Hindlimb muscle (tissue), 1 donor: ENCODE measurements at places on chromosomes 4 and X.

GRCh38 chr4:129344058-129344457 lies 248.1 kb downstream of the C4orf33 start:
- peak; percentile 58 for DNase-seq

GRCh38 chr4:107863850-107864371 lies 39.2 kb downstream of the SGMS2 start:
- no peak for DNase-seq

DNA sequence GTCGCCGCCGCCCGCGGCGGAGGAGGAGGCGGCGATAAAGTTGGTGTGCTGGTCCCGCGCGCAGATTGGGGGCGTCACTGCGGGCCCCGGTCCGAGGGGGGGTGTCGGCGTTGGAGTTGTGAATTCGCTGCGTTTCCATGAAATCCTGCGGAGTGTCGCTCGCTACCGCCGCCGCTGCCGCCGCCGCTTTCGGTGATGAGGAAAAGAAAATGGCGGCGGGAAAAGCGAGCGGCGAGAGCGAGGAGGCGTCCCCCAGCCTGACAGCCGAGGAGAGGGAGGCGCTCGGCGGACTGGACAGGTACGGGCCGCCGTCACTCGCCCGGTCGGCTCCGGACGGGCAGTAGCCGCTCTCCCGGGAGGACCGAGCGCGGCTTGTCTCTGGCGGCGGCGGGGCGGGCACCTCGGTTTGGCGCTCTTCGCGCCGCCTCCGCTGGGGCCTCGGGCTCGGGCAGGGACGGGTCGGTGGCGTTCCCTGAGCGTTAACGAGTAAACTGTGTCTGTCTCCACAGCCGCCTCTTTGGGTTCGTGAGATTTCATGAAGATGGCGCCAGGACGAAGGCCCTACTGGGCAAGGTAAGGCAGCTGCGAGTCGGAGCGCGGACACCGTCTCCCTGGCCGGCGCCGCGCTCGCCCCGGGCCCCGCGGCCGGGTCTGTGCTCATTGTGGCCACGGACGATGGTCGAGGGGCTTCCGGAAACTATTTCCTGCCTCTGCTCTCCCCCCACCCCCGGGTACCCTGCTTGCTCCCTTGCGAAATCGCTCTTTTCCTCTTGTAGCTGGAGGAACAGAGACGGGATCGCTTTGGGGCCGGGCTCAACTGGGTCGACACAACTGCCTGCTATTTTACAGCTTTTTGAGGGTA lies 658 bp downstream of the KDM6A start:
- DNase-seq, result peak; percentile 32

DNA sequence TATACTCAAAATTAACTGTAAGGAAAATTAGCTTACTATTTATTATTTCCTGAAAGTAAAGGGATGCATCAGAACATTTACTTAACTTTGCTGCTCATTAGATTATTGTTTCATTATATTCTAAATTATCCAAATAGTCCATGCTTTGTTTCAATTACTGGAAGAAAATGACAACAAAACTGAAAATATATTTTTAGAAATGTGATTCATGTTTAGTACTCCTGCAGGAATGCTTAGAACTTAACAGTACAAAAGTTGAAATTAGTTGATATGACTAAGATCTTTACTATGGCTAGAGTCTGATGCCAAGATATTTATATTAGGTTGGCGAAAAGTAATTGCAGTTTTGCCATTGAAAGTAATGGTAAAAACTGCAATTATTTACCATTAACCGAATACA lies 660.5 kb upstream of the PABPC4L start:
- no peak for DNase-seq

DNA sequence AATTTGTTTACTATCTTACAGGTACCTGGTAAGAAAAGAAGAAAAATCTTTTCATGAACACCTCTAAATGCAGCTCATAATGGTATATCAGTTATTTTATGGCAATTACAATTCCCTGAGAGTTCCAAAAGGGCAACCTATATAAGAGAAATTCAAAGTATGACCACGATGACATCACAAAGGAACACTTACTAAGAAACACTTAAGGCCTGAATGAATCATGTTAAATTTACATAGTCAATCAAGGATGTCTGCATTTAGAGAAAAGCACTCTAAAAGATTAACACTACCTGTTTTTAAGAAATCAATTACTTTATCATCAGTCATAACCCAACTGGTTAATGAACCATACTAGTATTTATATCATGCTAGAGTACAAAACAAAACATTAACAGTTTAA lies 63.9 kb downstream of the LCORL start:
- no peak for DNase-seq

DNA sequence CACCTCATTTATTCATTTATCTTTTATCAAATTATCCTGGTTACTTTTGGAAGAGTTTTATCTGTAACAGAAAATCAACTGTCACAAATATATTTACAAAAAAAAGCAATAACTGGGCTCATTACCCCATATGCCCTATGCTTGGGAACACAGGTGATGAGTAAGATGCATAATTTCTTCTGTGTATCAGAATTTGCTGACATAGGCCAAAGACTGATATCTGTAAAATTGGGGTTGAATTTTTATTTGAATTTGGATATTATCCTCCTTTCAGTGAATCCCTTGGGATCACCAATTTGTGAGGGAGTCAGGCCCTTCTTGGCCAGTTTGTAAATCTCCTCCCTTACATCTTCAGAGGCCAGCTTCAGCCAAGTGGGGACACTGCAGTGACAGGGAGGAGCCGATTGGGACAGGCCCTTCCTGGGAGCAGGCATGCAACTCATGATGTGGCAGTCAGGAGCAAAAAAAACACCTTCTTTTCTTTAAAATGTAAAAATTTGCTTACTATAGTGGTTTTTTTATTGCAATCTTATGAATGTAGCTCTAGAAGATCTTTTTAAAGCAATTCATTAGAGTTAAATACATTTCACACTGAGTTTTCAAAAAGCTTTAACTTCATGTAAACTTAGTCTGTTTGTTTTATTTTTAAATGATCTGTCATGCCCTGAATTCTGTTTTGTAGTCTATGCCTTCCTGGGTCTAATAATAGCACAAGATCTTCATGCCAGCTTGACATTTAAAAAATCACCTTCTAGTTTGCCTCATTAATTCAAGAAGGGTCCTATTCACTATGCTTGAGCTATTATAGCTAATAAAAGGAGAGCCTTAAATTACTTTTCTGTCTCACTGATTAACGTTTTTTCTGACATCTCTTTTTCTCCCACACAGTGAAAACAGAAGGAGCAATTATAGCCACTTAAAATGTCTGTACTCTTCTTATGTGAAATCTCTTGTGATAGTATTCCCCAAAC lies 136.6 kb upstream of the SPRY1 start:
- no peak for DNase-seq

DNA sequence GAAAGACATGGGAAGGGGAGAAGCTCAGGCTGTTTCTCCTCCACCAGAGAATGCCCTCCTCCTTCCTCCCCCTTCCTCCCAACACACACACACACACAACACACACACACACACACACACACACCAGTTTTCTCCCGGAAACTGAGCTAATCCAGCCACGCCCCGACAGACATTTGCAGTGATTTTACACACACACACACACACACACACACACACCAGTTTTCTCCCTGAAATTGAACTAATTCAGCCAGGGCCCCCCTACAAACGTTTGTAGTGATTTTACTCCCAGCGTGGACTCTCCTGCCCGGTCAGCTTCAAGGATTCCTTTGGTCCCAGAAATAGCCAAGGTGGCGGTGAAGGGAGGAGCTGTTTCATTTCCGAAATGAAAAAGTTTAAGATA lies 32.9 kb upstream of the STX18 start:
- DNase-seq, result peak; percentile 70

DNA sequence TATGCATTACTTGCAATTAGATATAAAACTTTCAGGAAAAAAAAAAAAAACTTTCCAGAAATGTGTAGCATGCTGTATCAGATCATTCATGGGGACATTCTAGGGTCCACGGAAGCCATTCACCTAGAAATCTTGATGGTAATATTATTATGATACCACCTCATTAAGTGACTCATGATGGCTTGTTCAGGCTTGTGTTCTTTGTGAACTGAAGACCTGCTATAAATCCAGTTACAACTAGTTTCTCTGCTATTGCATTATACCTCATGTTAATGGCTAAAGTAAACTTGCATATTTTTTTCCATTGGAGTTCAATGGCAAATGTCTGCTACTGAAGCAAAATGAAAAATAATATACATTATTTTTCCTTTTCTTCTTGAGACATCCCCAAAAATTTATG lies 35.3 kb upstream of the PTPN13 start:
- no peak for DNase-seq

DNA sequence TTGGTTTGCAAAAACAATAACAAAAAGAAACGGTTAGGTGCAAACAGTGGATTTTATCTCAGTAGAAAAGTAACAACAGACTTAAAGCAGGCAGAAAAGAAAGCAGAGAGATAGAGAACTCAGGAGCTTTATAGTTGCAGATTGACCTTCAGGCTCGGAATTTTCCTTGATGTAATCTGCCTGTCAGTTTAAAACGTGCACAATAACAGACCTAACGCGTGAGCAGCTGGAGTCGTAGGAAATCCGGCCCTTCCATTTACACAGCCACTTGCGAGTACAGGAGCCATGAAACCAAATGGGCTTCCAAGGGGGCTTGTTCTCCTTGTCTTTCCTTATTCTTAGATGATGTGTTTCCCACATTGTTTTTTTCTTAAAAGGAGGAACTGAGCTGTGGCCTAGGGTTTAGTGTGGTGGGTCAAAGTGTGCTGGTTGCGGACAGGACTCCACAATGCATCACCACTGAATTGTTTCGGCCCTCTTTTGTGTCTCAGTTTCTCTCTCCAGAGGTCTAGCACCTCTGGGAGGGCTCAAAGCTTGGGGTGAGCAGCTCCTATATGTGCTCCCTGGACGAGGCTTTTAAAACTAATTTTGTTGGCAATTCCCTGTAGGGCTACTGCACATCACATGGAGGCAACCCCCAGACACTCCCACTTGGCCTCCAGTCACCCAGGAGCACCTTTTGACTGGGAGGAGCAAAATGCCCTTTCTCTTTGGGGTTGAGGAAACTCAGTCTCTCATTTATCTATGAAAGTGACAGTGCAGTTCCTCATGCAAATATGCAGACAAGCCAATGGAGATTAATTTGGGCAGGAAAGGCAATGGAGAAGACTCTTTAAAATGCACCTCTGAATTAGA lies 13.9 kb upstream of the MPP1 start:
- DNase-seq, result no peak

GRCh38 chr4:142293536-142293935 lies 552.6 kb downstream of the INPP4B start:
- no peak for DNase-seq

GRCh38 chr4:89048906-89049601 lies 7.9 kb downstream of the FAM13A start:
- DNase-seq, result no peak

GRCh38 chr4:39357002-39357401 lies 9.2 kb downstream of the RFC1 start:
- no peak for DNase-seq

- DNase-seq, result no peak
Measured at GRCh38 chr4:2378898-2379297, 39.5 kb downstream of the ZFYVE28 start.
